Left kidney (tissue), 8 donors: ENCODE measurements at places on chromosomes 13 and 19. TPM values are rescaled to one million over a fixed set of nuclear protein-coding genes. Genes with fewer than 3 reads are reported as not detected.
A peak's percentile ranks its signal among the peaks of the same experiment; 100 is the strongest.

The SBK2 gene
- polyA plus RNA-seq: 1.1 TPM

The VSTM2B gene
- polyA plus RNA-seq: 1.1 TPM

- DNase-seq: no peak
Measured at GRCh38 chr19:45428384-45429231, 4.9 kb upstream of the ERCC1 start.

DNA sequence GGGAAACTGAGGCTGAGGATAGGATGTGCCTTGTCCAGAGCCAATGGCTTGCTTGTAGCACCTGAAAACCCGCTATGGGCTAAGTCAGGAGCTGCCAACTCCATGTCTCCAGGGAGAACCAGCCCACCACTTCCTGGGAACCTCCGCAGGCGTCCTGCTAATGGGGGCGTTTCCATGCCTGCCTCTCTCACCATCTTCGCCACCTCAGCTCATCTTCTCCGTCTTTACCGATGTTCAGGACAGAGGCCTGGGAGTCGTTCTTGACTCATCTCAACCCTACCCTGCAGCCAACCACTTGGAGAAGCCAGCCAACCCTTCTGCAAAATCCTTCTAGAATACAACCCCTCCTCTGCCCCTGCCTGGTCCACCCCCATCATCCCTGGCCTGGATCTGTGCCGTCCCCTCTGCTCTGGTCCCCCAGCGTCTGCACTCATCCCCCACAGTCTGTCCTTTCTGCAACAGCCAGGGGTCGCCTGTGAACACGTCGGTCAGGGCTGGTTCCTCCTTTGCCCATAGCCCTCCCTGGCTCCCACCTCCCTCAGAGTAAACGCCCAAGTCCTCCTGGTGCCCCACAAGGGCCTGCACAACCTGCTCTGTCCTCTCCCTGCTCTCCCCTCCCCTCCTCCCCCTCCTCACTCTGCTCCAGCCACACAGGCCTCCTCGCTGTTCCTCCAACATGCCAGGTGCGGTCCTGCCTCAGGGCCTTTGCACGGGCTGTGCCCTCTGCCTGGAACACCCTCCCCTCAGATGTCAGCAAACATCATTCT, 31.0 kb downstream of the PTPRS start:
- no peak for DNase-seq

- no peak for DNase-seq
Measured at GRCh38 chr13:109036078-109036780, 406.8 kb downstream of the MYO16 start.

The FAM216B gene
- polyA plus RNA-seq: not detected

DNA sequence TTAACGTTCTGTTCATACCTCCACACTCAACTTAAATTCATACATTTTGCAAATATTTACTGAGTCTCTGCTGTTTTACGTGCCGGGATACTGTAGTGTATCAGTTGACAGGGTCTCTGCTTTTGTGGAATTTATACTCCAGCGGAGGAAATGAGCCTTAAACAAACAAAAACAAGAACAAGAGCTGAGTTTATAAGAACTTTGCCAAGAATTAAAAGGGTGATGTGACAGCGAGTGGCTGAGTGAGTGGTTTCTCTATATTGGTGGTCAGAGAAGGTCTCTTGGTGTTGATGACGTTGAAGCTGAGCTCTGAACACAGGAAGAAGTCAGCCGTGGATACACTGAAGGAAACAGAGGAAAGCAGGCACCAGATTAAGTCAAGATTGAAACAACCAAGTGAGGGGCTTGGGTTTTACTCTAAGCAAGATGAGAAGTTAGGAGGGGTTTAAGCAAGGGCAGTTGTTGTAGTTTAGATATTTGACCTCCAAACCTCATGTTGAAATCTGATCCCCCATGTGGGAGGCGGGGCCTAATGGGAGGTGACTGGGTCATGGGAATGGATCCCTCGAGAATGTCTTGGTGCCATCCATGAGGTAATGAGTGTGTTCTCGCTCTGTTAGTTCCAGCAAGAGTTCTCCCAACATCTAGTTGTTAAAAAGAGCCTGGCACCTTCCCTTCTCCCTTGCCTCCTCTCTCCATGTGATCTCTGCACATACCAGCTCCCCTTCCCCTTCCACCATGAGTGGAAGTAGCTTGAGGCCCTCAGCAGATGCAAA, 248.3 kb downstream of the DCLK1 start:
- peak; percentile 43 for DNase-seq

The ZNF85 gene
- polyA plus RNA-seq: 26.1 TPM

The CRX gene
- 0.15 TPM for polyA plus RNA-seq

GRCh38 chr13:109667056-109667455, 119.3 kb downstream of the IRS2 start:
- DNase-seq: no peak

DNA sequence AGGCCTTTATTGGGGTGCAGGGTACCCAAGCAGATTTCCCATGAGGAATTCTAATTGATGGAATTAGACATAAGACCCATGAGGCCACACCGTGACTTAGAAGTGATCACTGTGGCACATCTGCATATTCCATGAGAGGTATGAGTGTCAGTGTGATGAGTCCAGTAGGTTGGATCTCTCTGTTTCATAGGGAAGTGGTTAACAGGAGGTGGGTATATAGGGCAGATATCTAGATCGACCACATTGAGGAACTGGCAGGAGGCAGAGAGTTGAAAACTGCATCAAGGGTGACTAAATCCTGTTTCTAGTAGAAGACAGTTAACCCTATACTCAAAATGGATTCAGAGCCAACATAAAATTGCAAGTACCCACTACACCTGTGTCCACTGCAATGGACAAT, 68.6 kb upstream of the MIR17HG start:
- DNase-seq: no peak

DNA sequence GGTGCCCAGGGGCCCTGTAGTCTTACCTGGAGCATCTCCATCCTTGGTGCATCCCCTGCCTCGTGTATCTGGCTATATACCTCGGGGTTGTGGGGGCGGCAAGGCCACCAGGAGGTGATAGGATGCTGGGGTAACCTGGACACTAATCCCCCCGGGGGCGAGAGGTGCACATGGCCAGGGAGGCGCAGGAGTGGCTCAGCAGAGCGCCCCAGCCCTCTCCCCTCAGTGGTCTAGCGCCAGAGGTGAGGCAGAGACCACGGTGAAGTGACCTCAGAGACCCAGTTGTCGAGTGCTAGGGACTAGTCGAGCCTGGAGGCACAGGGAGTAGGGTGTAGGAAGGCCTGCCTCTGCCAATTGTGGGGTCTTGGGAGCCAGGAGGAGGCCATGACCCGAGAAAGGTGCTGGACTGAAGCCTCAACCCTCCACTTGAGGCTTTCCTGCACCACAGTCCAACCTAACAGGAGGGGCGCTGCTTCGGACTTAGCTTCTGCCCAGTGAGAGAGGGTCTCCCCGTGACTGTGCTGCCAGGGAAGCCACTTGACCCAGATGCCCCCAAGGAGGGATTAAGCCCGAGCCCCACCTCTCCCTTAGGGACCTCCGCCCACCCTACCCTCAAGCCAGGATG, at the start of gene LHB:
LHB (minus strand) TSS at position 51 of the 625 bp plus-strand sequence; CDS start at position 41, 10 bp downstream.
- DNase-seq: no peak
